ENCODE measurements at places on chromosomes 12 and 14. TPM values are rescaled to one million over a fixed set of nuclear protein-coding genes. Genes with fewer than 3 reads are reported as not detected.

- peak; percentile 92 for DNase-seq
These were observed 34.3 kb upstream of the TTC7B start for GRCh38 chr14:90850487-90850886.

- peak; percentile 89 for DNase-seq
These were observed 32.6 kb upstream of the HIF1A start for GRCh38 chr14:61662437-61663311.

GRCh38 chr12:131939007-131939406, 9.9 kb downstream of the PUS1 start:
- no peak for DNase-seq

Gene OTUB2
- total RNA-seq, result 3.6 TPM

Gene KIF5A
- 0.10 TPM for total RNA-seq

- DNase-seq, result no peak
These were observed 465.0 kb upstream of the SOX5 start for GRCh38 chr12:24414480-24414879.

Measured in foreskin keratinocyte (primary cell).